ENCODE measurements at places on chromosomes 5 and 9.

- DNase-seq, result no peak
Measured at GRCh38 chr5:73363911-73364730, 84.5 kb downstream of the FOXD1 start.

GRCh38 chr5:102893942-102894341 is 138.8 kb downstream of the PAM start:
- no peak for DNase-seq

DNA sequence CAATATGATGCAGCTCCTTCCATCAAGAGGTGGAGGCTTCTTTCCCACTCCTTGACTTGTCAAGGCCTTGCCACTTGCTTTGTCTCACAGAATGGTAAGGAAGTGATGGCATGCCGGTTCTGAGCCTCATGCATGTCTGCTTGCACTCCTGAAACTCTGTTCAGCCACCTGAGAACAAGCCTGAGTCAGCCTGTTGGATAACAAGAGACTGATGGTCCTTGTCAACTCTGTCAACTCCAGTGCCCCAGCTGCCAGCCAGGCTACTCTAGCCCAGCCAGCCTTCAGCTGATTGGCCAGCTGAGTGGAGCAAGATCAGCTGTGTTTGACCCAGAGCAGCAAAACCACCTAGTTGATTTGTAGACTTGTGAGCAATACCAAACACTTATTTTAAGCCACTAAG is 4.4 kb upstream of the TENT4A start:
- DNase-seq, result no peak

- DNase-seq, result no peak
Measured at GRCh38 chr5:141298376-141298775, 5.5 kb downstream of the SLC25A2 start.

DNA sequence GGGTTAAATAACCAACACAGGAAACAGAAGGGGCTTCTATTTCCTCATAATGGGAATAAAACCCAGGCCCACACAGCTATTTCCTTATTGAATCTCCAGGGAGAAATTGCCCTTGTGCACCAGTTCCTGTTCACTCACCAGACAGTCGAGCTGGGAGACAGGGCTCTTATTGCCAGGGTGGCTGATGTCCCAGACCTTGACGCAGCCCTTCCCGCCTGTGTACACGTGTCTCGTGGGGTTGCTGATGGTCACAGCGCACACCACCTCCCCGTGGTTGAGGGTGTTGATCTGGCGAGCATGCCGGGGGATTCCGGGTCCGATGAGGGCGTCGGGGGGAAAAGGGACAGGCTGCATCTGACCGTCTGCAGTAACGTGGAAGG is 96.5 kb downstream of the TLE1 start:
- DNase-seq, result no peak

GRCh38 chr5:91443761-91444467 is 60.8 kb upstream of the ARRDC3 start:
- no peak for DNase-seq
